ENCODE measurements at places on chromosomes 1 and 21. TPM values are rescaled to one million over a fixed set of nuclear protein-coding genes. Genes with fewer than 3 reads are reported as not detected.

The RBM11 gene
- 6.2 TPM for total RNA-seq

The WDR64 gene
- not detected for total RNA-seq

The CSF3R gene
- 0.56 TPM for total RNA-seq

The PCSK9 gene
- total RNA-seq: 4.5 TPM

The AXDND1 gene
- 0.77 TPM for total RNA-seq

The NUDT4B gene
- total RNA-seq: 21.5 TPM

The LYPD8 gene
- not detected for total RNA-seq

The FCRL6 gene
- not detected for total RNA-seq

Measured in neural progenitor cell (in vitro differentiated cells).